NCI-H1092 treated with DMSO at 0.1 percent for 48 hours (cell line): ENCODE measurements at places on chromosomes 4 and X.

DNA sequence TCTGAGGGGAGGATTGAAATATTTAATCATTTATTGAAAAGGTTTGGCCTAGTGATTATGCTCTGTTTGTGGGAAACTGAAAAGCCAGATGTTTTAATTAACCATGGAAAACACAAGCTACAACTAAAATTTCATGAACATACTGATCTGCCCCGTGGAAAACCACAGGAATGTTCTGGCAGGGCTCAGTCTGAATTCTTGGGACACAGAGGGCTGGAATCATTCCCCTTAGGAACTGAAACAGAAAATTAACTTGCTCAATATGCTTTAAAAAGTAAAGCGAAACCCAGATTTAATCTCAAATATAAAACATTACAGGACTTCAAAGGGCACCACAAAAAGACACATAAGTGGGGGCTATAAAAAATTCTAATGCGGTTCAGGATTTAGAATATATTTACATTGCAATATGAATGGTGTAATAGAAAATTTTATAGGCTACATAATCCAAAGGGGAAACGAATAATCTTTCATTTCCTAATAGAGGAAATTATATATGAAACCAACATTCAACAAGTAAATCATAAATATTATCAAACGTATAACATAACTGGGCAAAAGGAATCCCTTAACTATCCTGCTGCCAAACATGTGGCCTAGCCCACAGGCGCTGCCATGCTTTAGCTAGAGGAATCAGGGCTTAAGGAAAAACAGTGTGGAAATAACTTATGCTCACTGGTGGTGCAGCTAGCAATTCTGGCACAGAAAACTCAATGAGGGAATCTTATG lies 70.9 kb downstream of the APBB2 start:
- DNase-seq = no peak

DNA sequence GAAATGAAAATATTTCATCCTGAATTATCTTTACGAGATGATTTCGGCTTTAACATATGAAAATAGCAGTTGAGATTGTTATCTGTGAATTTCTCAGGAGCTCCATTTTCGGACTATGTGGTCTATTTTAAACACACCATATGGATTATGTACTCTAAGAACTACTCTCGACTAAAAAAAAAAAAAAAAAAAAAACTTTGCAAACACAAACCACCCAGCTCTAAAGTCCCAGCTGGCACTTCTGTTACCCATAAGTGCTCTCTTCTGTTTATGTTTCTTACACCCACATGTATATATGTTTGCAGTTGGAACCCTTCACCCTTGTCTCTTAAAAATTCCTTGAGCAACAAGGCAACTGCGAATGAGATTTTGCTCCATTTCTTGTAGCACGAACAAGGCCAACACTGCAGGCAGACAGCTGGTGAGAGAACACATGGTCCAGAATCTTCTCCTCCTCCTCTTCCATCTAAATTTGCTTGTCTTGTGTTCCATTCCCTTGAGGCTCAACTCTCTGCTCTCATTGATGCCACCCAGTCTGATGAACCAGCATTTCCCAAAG lies 172.7 kb upstream of the HCCS start:
- no peak for DNase-seq

DNA sequence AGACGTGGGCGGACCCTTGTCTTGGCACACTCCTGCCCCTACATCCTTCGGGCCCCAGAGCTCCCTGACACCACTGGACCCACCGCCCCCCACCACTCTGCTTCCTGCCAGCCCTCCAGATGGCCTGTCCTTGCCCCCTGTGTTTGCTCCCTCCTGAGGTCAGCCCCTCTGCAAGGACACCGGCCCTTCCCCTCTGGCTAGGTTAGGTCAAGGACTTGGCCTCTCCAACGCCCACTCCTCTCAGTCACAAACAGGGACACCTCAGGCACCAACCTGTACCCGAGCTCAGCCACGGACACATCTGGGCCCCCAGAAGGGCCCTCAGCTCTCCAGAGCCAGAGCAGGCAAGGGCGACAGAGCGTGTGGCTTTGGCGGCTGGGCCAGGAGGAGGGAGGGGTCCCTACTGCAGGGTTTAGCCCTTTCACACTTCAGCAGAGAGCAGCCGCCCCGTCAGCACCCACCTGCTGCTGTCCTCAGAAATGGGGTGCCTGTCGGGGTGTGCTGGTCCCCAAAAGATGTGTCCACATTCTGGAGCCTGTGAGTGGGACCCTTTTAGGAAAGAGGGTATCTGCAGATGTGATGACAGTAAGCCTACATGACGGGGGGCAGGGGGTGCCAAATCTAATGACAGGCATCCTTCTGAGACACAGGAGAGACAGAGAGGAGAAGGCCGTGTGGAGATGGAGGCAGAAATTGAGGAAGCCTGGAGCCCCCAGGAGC lies 23.5 kb upstream of the DUSP9 start:
- no peak for DNase-seq

GRCh38 chrX:2548711-2549423 lies 48.1 kb upstream of the DHRSX start:
- DNase-seq = no peak

GRCh38 chr4:47642985-47643760 lies 158.1 kb downstream of the ATP10D start:
- DNase-seq = no peak

DNA sequence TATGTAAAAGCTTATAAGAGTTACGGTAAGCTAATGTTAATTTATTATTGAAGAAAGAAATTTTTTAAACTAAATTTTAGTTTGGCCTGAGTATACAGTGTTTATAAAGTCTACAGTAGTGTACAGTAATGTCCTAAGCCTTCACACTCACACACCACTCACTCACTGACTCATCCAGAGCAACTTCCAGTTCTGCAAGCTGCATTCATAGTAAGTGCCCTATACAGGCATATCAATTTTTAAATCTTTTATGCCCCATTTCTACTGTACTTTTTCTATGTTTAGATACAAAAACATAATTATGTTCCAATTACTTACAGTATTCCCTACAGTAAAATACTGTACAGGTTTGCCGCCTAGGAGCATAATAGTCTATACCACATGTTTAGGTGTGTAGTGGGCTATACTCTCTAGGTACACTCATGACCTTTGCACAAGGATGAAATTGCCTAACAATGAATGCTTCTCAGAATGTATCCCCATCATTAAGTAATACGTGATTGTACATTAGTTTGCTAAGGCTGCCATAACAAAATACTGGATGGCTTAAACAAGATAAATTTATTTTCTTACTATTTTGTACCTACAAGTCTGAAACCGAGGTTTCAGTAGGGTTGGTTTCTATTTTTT lies 333.8 kb upstream of the PCDH7 start:
- no peak for DNase-seq

GRCh38 chr4:5030221-5030620 lies 11.0 kb upstream of the CYTL1 start:
- DNase-seq = no peak

DNA sequence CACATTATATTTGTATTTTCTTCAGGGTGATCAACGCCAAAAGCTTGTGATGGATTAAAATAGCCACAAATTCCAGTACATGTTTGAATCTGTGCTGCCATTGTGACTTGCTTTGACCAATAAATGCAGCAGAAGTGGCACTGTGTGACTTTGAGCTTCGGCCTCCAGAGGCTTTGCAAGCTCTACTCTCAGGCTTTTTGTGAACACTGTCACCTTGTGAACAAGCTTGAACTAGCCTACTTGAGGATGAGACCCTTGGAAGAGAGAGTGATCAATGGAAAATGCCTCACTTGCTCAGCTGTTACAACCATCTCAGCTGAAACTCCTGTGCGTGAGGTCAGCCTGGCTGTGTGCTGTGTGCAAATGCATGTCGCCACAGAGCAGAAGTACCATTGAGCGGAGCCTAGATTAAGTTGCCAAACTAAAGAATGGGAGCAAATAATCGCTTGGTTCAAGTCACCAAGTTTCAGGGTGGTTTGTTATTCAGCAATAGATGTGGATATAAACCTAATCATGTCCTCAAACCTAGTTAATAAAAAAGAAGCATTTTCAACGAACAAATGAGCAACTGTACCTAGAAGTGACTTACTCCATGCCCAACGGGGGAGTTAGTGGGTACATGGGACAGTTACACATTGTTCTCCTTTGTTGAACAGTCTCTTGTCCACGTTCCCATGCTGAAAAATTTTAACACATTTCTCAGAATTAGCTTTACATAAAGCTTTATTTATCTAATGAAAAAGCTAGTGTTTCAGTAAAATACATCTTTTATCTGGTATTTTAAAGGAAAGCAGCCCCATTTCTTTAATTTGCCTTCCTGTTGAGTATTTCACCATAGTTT lies 23.5 kb downstream of the NOA1 start:
- DNase-seq = no peak

DNA sequence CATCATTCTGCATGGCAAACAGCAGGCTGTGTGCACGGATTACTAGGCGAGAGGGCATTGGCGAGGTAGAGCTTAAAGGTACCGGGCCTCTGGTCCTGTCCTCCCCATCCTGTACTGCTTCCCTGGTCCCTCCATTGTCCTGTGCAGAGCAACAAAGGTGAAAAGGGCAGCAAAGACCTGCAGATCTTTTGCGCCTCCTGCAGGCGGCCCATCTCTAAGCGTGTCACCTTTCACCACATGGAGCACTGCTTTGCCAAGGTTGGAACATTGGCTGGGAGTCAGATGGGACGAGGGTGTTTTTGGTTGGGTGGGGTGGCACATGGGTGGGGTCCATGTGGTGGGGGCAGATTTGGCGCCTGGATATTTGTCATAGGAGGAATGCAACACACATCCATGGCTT lies 64.7 kb upstream of the UXT start:
- DNase-seq = no peak

GRCh38 chr4:158930639-158930972 lies 161.8 kb downstream of the FNIP2 start:
- no peak for DNase-seq

- DNase-seq = no peak
Observed at GRCh38 chr4:20299515-20299914, 47.8 kb downstream of the SLIT2 start.

GRCh38 chr4:150229520-150229919 lies 151.3 kb downstream of the DCLK2 start:
- no peak for DNase-seq

GRCh38 chr4:26083987-26084386 lies 170.0 kb downstream of the SMIM20 start:
- no peak for DNase-seq

DNA sequence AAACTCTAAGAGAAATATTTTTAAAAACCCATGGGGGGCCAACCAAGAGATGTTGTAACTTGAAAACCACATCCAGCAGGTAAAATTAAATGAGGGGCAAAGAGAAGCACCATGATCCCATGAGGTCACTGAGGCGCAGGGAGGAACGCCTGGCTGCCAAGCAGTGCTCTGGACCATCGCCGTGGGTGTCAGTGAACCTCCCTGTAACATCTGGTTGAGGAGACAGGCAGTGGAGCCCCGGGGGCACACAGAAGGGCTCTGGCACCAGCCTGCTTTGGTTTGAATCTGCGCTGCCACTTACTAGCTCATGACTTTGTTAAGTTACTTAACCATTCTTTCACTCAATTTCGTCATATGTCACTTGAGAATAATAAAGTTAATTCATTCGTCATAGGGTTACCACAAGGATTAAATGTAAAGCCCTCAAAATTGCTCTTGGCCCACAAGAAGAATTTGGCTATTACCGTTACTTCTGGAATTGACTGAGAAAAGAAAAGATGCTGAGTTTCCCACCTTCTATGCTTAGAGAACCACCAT lies 41.6 kb upstream of the SLC25A4 start:
- no peak for DNase-seq

DNA sequence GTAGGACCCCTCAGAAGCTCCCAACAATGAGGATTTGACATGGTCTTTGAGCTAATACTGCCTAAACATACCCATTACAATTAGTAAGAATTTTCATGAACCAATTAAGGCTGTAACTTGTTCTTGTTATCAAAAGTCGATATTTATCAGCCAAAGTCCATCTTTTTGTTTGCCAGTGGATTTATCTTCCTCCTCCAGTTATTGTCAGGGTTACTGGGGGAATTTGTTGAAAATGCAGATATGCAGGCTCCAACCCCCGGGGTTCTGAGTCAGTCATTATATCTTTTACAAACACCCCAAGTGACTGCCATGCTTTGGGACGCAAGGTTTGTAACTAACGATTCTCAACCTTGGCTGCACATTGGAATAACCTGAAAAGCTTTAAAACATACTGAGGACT lies 338.8 kb upstream of the PPARGC1A start:
- DNase-seq = no peak

- no peak for DNase-seq
Observed at GRCh38 chr4:174389439-174389838, 105.7 kb downstream of the CEP44 start.

DNA sequence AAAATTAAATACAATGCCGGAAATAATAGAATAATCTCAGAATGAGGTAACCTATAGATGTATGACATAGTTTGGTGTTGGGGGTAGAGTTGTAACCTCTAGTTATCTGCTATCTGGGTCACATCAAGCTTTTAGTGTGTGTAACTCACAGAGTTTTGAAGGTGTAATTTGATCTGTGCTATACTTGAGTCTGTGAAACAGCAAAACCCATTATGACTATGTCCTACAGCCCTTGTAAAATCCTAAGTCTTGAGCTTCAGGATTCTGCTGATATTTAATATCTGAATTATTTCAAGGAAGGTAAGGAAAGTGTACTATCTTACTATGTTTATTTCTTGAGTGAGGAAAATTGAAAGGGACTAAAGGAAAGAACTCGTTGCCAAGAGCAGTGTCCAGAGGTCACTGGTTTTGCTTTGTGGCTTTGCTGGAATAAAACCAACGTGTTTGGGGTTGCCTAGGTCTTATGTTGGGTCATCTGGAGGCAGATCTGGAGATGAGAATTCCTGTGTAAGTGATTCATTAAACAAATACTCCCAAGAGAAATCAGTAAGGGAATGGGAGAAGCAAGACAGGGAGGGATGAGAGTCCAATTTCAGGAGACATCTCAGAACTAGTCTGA lies 107.8 kb upstream of the CBLL2 start:
- DNase-seq = no peak

DNA sequence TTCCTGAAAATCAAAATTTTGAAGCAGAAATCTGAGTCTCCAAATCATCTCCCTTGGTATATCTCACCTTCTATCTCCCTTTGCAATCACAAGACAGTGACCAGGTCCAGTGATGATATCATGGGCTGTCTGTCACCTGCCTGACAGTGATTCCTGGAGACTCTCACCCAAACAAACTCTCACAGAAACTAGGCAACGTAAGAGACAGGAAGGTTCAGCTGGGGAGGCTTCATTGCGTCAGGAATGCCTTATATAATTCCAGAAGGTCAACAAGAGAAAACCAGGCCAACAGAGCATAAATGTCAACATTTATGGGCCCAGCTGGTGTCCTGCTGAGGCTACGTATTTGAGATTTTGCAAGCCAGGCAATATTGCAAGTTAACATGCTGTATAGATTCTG lies 412.7 kb downstream of the KCNIP4 start:
- no peak for DNase-seq

GRCh38 chr4:41262198-41262597 lies 5.5 kb downstream of the UCHL1 start:
- no peak for DNase-seq

GRCh38 chr4:40525752-40526598 lies 103.7 kb downstream of the RBM47 start:
- no peak for DNase-seq

GRCh38 chr4:87805971-87806370 lies 6.6 kb downstream of the IBSP start:
- DNase-seq = no peak

GRCh38 chr4:140084385-140084784 lies 69.6 kb downstream of the MAML3 start:
- no peak for DNase-seq

- no peak for DNase-seq
Observed at GRCh38 chrX:133150730-133151129, 53.8 kb upstream of the USP26 start.
